GM12878 (cell line): ENCODE measurements at places on chromosomes 1 and 21. TPM values are rescaled to one million over a fixed set of nuclear protein-coding genes. Genes with fewer than 3 reads are reported as not detected.

DNA sequence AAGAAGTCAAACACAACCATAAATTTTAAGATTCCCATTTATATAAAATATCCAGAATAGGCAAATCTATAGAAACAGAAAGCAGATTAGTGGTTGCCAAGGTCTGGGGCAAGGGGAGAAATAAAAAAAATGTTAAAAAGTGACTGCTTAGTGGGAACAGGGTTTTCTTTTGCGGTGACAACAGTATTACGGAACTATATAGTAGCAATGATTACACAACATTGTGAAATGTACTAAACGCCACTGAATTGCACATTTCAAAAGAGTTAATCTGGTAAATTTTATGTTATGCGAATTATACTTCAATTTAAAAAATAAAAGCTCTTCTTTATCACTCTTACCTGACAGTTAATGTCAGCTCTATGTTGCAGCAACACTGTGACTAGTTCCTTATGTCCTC, 105.2 kb downstream of the ACBD6 start:
- H3K4me1 ChIP-seq, result no peaks in the 10 kb centered on the region
- no peaks in the 10 kb centered on the region for H3K36me3 ChIP-seq
- H3K4me3 ChIP-seq, result no peak overlapping the region
- no peak for DNase-seq
- no peaks in the 10 kb centered on the region for H3K27me3 ChIP-seq
- H3K27ac ChIP-seq, result no peak overlapping the region

TSPEAR gene
- total RNA-seq, result not detected in 2 replicates

- peaks cover 35% of the 10 kb centered on the region for H3K4me1 ChIP-seq
- no peak for DNase-seq
- H3K36me3 ChIP-seq, result no peaks in the 10 kb centered on the region
- peak overlapping the region; percentile 33 for H3K4me3 ChIP-seq
- H3K27ac ChIP-seq, result peak overlapping the region; percentile 71
- H3K27me3 ChIP-seq, result no peaks in the 10 kb centered on the region
Measured at GRCh38 chr1:235882816-235883215, 16.1 kb upstream of the LYST start.

- no peak overlapping the region for H3K27ac ChIP-seq
- H3K27me3 ChIP-seq, result no peaks in the 10 kb centered on the region
- peaks cover 9% of the 10 kb centered on the region for H3K4me1 ChIP-seq
- no peak for DNase-seq
Measured at GRCh38 chr1:112672842-112673241, 1.6 kb upstream of the MOV10 start.

SELE gene
- not detected in 2 replicates for total RNA-seq

GRCh38 chr1:24009406-24009805, 29.3 kb upstream of the SRSF10 start:
- no peaks in the 10 kb centered on the region for H3K27me3 ChIP-seq
- no peak for DNase-seq
- no peaks in the 10 kb centered on the region for H3K4me1 ChIP-seq
- H3K36me3 ChIP-seq, result no peaks in the 10 kb centered on the region
- H3K4me3 ChIP-seq, result no peak overlapping the region

- H3K4me3 ChIP-seq, result no peak overlapping the region
- H3K4me1 ChIP-seq, result no peaks in the 10 kb centered on the region
- no peaks in the 10 kb centered on the region for H3K27me3 ChIP-seq
- no peak for DNase-seq
- H3K27ac ChIP-seq, result no peak overlapping the region
Measured at GRCh38 chr1:78603206-78603605, 17.0 kb upstream of the IFI44L start.

- no peaks in the 10 kb centered on the region for H3K27me3 ChIP-seq
- no peak overlapping the region for H3K27ac ChIP-seq
- H3K36me3 ChIP-seq, result no peaks in the 10 kb centered on the region; the same call in 1 of the 2 replicates
- no peak overlapping the region for H3K4me3 ChIP-seq
- DNase-seq, result no peak
Measured at GRCh38 chr1:25036117-25036546, 106.1 kb upstream of the RUNX3 start.
